ENCODE measurements at places on chromosomes 6 and 20.

DNA sequence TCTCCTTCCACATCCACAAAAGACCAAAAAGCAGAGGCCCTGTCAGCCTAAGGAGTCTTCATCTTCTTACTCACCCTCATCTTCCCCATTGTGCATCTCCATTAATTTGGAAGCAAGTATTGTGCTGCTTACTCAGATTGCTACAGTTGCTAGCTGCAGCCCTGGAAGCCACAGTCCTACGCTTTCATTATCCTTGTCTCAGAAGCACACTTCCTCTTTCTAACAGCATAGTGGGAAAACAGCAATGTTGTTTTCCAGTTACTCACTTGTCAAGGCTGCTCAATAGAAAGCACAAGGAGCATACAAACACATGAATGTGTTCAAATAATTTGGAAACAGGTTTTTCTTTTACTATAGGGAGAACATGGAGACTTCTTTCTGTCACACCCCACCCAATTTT is 76.6 kb upstream of the RBM24 start:
- no peak for DNase-seq

- DNase-seq, result no peak
These were observed 24.0 kb upstream of the GTSF1L start for GRCh38 chr20:43750774-43751166.

DNA sequence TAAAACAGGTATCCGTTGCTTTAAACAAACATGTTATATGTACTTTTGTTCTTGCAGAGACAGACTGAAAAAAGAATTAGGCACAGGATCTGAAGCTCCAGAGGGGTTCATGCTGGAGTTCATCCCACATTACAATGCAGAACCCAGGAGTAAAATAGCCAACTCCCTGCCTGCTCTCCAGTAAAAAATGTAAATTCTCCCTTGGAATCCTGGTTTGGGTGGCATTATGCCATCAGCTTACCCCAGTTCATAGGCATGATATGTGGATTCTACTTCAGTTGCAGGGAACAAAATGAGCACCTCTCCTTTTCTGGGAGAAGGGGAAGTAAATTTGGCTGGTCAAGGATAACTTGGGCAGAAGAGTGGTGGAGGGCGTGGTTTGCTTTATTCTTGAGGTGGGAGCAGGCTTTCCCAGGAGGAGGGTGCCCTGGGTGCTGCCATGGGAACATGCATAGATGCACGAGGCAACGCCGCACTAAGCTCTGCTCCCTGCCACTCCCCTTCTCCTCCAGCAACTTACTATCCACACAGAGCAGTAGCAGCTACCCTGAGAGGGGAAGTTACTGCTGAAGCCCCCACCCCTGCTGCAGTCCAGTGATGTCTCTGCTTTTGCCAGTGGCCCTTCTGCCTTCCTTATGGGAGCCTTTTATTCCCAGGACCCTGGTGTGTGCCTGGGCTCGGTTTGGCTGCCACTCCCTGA is 71.6 kb upstream of the GLP1R start:
- no peak for DNase-seq

- DNase-seq, result no peak
These were observed 17.1 kb upstream of the CALHM6 start for GRCh38 chr6:116444092-116444491.

DNA sequence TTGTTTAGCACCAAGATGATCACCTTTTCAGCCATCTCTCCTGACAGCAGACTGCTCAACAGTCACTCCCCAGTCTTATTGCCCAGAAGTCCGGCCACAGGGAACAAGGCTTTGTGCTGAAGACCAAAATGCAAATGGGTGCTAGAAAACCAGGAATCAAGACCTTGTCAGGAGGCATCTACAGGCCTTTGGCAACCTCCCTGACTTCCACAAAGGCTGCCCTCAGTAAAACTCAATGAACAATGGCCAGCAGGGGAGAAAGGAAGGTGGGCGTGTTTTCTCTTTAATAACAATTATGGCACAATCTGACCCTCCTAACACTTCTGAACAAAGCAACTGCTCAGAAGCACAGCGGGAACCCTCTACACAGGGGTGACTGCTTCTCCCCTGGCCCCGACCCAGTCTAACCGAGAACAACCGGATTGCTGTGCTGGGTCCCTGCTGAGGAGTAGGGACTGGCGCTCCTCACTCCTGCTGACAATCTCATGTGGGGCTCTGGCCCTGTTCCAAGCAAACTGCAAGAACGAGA is 41.6 kb downstream of the PLCG1 start:
- no peak for DNase-seq

GRCh38 chr6:10330515-10330914 is 84.4 kb downstream of the TFAP2A start:
- DNase-seq, result no peak

- DNase-seq, result no peak
These were observed 62.6 kb downstream of the CBFA2T2 start for GRCh38 chr20:33552519-33552918.

- DNase-seq, result no peak
These were observed 160.2 kb downstream of the SYCP2 start for GRCh38 chr20:59772931-59773913.

- no peak for DNase-seq
These were observed 12.2 kb downstream of the TREM1 start for GRCh38 chr6:41274256-41274655.

DNA sequence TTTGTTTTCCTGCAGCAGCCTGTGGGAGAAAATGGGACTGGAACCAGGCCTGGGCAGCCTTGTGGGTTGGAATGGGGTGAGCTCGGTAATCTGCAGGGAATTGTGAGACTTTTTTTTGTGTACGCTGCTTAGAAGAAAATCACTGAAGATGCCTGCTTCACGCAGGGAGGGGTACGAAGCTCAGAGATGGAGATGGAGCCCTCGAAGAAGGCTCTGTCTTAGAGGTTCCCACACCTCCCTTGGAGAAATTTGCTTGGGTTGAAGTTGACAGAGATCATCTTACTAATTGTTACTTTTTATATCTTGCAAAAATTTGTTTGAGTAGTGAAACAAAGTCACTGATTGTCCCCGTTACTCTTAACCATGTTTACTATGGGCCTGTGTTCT is 894 bp downstream of the PYGB start:
- no peak for DNase-seq

DNA sequence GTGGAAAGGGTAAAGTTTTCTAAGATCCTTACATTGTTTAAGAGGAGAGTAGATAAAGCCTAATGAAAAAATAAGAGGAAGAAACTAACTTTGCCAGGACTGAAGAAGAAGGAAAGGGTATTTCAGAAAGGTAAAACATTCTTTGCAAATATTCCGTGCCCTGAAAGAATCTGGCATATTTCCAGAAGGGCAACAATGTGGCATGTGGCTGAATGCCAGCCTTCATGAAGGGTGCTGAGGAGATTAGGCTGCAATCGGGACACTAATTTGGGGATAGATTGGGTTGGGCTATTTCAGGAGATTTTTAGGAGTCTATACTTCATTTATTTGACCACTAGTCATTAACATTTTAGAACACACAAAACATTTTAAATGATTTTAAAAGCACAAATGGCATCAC is 16.2 kb upstream of the UFL1 start:
- no peak for DNase-seq

GRCh38 chr20:48141660-48142515 is 356.6 kb upstream of the SULF2 start:
- DNase-seq, result no peak

- DNase-seq, result no peak
These were observed 173.0 kb upstream of the TSHZ2 start for GRCh38 chr20:52799130-52799529.

DNA sequence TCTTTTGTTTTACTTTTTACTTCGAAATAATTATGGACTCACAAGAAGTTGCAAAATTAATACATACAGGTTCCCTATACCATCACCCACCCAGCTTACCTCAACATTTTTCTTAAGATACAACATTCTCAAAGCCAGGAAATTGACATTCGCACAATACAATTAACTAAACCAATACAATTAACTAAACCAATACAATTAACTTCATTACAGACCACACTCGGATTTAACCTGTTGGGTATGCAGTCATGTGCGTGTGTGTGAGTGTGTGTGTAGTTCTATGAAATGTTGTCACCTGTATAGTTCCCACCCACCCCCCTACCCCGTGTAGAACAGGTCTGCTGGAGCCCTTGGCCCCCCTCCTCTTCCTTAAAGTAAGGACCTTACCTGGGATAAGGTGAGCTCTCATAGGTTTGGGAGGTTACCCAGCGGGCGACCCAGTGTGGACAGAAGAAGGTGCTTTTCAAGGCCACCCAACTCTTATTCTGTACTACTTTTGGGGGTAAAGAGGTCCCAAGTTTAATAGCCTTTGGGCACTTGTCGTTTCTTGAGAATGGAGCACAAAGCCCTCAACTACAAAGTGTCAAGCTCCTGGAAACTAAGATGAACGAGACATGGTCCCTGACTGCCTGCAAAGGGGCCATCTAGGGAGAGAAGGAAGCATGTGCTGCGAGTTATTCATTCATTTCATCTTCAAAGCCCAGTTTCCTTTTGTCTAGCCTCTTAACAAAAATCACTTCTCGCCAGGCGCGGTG is 544 bp upstream of the STK38 start:
- no peak for DNase-seq

GRCh38 chr6:135087803-135088202 is 33.2 kb upstream of the HBS1L start:
- no peak for DNase-seq

DNA sequence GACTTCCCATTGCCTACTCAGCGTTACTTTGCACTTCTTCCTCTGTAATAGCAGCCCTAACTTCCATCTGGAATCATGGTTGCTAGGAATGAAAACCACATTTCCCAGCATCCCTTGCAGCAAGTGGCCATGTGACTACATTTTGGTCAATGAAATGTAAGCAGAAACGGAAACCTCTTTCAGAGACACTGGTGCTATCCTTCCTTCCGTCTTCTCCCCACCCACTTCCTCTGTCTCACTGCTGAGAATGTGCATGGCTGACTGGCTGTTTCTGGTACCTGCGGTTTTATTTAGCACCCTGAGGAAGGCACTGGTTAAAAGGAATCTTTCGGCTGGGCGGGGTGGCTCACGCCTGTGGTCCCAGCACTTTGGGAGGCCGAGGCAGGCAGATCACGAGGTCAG is 107.4 kb downstream of the SCML4 start:
- DNase-seq, result no peak

- no peak for DNase-seq
These were observed 20.9 kb downstream of the COL9A3 start for GRCh38 chr20:62837790-62838127.

- DNase-seq, result no peak
These were observed 22.1 kb downstream of the MAP3K4 start for GRCh38 chr6:161013695-161014094.

DNA sequence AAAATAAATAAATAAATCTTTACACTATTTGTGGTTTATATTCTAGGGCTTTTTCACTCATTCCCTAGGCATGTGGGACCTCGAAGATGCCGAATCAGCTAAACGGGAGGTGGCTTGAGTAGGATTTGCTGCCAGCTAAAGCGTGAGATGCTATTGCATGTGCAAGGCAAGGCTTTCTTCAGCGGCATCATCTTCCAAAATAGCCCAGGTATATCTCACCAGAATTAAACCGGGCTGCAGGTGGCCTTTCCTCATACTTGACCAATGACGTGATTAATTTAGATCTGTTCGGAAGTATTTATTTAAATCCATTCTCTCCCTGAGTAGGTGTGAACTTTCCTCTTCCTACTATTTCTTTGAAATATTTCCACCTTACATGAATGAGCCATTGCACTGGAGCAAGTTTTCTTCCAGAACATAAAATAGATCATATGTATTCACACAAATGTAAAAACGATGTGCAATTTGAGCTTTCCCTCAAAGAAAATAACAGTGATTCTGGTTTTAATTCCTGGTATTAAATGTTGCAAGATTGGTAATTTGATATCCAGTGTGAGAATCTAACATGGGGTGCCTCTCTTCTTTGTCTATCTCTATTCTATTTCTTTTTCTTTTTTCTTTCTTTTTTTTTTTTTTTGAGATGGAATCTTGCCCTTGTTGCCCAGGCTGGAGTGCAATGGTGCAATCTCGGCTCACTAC is 24.3 kb upstream of the ZNF217 start:
- no peak for DNase-seq

- no peak for DNase-seq
These were observed 34.9 kb downstream of the CD40 start for GRCh38 chr20:46152824-46153586.

GRCh38 chr6:101083533-101084175 is 202.5 kb upstream of the ASCC3 start:
- no peak for DNase-seq

GRCh38 chr6:39530201-39530759 is 194.9 kb downstream of the KIF6 start:
- no peak for DNase-seq

DNA sequence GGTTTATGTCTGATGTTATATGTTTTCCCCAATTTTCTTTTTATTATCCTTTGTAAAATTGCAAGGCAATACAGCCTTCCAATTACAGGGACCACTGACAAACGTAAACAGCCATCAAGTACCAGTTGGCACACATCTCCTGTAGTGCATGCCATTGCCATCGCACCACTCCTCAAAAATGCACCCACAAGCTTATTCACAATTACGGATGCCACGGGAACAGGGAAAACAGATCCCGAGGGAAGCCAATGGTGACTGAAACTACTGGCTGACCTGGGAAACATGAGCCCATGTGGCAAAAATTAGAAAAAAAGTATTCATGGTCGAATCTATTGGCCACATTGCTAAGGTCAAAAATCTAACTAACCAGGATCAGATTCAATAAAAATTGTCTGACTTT is 395.2 kb downstream of the PAX1 start:
- no peak for DNase-seq

DNA sequence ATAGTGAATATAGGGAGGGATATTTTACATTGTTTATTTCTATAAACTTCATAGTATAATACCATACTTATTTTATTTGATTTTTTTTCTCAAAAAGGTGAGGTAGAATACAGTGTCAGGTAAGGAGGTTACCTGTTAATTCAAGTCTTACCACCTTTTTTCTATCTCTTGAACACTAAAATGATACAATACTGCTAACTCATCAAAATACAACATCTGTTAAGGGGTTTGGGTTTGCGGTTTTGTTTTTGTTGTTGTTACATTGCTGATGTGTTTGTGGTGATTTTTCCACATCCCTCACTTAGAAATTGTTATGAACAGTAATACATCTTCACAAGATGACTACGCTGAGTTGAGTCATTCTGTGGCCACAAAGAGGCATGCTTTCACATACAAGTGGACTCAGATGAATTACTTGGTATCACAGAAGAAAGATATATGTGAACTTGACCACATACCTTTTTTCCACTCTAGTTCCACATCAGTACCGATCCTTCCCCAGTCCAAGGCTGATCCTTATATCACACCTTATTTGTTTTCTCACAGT is 139.4 kb upstream of the ID4 start:
- DNase-seq, result no peak

- no peak for DNase-seq
These were observed 55.9 kb downstream of the TTI1 start for GRCh38 chr20:37977338-37977737.

GRCh38 chr6:46221222-46221793 is 50.5 kb upstream of the ENPP5 start:
- no peak for DNase-seq

GRCh38 chr6:16432075-16433032 is 194.0 kb downstream of the GMPR start:
- DNase-seq, result no peak

- DNase-seq, result no peak
These were observed 6.2 kb downstream of the NOL4L start for GRCh38 chr20:32578840-32579390.

GRCh38 chr20:36573798-36574365 is 485 bp downstream of the TGIF2 start:
- no peak for DNase-seq

Data from D721Med (cell line).